ENCODE measurements at places on chromosomes 6 and 20. TPM values are rescaled to one million over a fixed set of nuclear protein-coding genes. Genes with fewer than 3 reads are reported as not detected.

DNA sequence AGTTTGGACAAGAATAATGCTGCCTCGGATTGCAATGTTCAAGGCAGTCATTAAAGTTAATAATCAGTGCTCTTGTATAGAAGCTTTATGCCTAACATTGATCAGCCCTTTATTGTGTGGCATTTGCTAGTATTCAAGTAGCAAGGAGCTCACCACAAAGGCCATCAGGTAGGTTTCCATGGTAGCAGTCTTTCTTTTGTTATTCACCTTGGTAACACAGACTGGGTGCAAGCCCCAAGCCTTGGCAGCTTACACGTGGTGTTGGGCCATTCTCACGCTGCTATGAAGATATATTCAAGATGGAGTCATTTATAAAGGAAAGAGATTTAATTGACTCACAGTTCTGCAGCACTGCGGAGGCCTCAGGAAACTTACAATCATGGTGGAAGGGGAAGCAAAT, 149.3 kb downstream of the ADAT2 start:
- H3K27ac ChIP-seq = no peak overlapping the region
- no peak overlapping the region for H3K4me3 ChIP-seq
- DNase-seq = no peak
- H3K27me3 ChIP-seq = no peaks in the 10 kb centered on the region
- H3K4me1 ChIP-seq = no peaks in the 10 kb centered on the region

- DNase-seq = no peak
- H3K27ac ChIP-seq = no peak overlapping the region
- no peaks in the 10 kb centered on the region for H3K4me1 ChIP-seq
Observed at GRCh38 chr6:98136333-98136732, 698.0 kb upstream of the POU3F2 start.

GRCh38 chr6:125558241-125558843, 191.1 kb upstream of the HEY2 start:
- no peak overlapping the region for H3K27ac ChIP-seq
- no peak overlapping the region for H3K4me3 ChIP-seq
- DNase-seq = no peak
- H3K27me3 ChIP-seq = no peaks in the 10 kb centered on the region
- H3K36me3 ChIP-seq = no peaks in the 10 kb centered on the region

DNA sequence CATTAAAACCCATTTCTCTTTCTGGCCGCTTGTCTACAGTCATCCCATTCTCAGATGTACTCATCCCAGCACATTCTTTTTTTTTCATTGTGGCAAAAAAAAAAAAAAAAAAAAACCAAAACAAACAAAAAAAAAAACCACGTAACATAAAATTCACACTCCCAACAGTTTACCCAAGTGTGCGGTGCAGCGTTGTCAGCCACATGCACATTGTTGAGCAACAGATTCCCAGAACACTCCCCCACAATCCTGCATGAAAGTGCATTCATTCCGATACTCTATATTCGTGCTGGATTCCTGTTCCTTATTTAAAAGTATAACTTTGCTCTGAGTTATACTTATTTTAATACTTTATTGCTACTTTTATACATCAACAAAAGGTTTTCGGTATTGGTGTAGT, 96.0 kb downstream of the SASH1 start:
- H3K27me3 ChIP-seq = no peaks in the 10 kb centered on the region
- H3K27ac ChIP-seq = no peak overlapping the region
- H3K36me3 ChIP-seq = no peaks in the 10 kb centered on the region
- no peak overlapping the region for H3K4me3 ChIP-seq
- DNase-seq = no peak

MOXD1 gene
- 9.3 TPM for total RNA-seq

Measured in right atrium auricular region (tissue), 2 donors.